ENCODE measurements at places on chromosomes 1 and 21.

DNA sequence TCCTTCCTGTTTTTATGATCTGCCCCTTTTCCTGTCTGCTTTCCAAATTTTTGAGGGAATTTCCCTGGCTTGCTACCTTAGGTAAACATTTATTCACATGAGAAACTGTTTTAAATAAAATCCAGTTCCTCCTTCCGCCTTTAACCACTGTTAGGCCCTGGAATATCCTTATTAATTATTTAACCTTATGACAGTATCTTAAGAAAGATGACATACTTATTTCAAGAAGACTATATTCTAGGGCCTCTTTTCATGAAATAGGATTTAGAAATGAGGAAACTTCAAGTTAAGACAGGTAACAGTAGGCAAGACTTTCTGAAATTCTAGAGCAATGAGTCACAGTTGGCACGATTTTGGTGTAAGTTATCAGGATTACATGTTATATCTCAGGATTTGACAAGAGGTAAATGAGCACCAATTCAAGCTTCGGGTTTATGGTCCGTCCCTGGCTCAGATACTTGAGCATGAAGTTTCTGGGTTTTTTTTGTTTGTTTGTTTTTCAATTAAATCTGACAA lies 2.0 kb upstream of the TNFSF18 start:
- no peak for DNase-seq

DNA sequence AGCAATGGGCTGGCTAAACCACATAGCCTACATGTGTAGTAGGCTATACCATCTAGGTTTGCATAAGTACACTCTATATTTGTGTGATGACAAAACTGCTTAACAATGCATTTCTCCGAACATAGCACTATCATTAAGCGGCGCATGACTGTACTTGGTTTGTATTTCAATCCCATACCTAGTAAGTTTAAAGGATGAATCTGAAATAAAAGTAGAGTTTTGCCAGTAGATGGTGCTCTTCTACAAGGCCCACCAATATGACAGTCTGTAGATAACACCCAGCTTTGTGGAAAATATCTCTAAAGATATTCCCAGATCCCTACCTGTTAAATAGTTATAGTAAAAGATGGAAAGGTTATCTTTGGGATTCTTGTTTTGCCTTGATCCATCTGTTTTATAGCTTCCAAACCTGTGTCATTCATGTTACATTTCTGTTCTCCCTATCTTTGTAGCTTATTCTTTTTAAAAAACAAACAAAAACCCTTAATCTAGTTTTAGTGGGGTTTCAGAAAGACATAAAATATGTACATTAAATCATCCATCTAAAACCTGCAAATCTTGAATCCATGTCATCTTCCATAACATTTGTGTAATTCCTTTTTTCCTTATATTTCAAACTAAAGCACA lies 33.9 kb upstream of the ASPM start:
- DNase-seq = peak; percentile 74

- no peak for DNase-seq
These were observed 35.7 kb upstream of the MAN1C1 start for GRCh38 chr1:25580927-25581326.

GRCh38 chr1:246794828-246795671 lies 70.8 kb downstream of the SCCPDH start:
- DNase-seq = peak; percentile 75

DNA sequence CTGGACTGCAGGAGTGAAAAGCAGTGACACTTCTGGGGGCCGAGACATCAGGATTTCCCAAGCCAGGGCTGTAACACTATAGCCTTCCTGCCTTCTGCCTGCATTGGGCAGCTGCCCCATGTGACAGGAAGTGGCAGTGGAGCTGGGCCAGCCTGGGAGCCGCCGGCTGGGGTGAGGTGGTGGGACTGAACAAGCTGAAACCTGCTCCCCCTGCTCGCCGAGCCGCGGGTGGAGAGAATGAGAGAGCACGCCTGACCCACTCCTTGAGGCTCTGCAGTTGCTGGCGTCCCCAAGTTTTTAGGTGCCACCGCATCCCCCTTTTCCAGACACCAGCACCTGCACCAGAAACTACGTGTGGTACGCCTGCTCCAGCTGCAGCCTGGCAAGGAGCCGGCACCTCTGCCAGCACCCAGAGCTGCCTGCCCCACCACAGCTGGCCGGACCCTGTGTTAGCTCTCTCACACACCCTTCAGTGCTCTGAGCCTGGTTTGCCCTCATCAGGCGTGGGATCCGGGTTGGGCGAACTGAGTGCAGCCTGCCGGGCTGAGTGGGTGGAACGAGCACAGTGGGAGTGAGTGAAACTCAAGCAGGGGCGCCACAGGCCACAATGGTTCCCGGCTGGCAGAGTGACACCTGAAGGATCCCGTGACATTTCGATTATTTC lies 119.4 kb downstream of the AKT3 start:
- DNase-seq = no peak

DNA sequence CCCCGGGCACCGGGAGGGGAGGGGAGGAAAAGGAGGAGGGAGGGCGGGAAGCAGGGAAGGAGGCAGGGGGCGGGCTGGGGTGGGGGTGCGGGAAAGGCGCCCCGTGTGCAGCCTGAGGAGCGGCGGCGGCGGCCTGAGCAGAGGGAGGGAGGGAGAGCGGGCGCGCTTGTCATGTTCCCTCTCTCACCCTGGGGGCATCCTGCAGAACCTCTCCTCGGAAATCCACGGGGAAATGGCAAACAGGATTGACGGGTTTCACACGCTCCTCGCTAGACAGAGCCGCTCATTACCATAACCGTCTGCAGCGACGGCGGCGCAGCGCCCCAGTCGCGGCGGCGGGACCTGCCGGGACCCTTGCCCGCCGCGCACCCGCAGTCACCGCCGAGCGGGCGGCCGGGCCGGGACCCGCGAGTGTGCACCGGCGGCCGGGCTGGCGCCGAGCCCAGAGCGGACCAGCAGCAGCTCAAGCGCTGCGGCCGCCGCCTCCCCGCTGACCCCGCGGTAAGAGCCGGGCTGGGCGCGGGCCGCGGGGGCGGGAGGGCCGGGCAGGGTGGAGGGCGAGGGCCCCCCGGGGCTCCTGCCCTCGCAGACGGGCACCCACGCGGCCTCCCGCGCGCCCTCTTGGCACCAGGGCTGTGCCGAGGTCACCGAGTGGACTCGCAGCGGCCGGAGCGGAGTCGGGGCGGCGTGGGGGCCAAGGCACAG lies at the start of gene SERTAD4:
Gene SERTAD4 (plus strand): TSS at position 286 of the 705 bp plus-strand sequence. CDS start 5,165 bp downstream, outside the sequence.
- DNase-seq = peak; percentile 75

GRCh38 chr1:243956450-243956849 lies 94.6 kb upstream of the ZBTB18 start:
- DNase-seq = no peak

- no peak for DNase-seq
These were observed 43.6 kb upstream of the RCOR3 start for GRCh38 chr1:211215577-211215976.

GRCh38 chr1:72780212-72780611 lies 497.9 kb upstream of the NEGR1 start:
- no peak for DNase-seq

GRCh38 chr1:85359874-85360721 lies 83.7 kb upstream of the BCL10 start:
- no peak for DNase-seq

DNA sequence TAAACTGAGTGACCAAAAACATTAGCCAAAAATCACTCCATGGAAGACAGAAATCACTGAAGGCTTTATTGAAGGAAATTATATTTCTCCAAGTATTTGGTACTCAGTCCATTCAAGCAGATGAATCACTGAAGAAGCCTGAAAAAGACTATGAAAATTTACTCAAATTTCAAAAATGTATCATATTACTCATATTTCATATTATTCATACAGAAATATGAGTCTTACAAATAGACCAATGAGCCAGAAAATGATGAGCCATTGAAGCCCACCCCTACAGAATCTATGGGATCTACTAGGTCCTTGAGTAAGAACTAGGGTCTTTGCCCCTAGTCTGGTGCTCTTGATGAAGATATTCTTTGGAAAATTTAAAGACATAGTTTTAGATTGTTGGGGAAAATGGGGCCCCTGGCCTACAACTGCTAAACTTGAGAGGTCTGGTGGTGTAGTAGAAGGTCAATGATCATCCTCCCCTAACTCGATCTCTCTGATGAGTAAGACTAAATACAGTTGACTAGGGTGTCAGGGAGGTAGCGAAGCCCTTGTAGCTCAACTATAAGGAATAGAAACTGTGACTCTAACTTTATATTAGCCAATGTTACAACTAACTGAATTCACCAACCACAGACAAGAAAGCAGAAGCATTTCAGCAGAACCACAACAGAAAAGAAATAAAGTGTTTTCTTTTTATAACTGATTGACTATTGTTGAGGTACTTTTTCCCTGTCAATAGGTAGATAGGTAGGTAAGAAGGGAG lies 81.0 kb downstream of the NOTCH2 start:
- no peak for DNase-seq

DNA sequence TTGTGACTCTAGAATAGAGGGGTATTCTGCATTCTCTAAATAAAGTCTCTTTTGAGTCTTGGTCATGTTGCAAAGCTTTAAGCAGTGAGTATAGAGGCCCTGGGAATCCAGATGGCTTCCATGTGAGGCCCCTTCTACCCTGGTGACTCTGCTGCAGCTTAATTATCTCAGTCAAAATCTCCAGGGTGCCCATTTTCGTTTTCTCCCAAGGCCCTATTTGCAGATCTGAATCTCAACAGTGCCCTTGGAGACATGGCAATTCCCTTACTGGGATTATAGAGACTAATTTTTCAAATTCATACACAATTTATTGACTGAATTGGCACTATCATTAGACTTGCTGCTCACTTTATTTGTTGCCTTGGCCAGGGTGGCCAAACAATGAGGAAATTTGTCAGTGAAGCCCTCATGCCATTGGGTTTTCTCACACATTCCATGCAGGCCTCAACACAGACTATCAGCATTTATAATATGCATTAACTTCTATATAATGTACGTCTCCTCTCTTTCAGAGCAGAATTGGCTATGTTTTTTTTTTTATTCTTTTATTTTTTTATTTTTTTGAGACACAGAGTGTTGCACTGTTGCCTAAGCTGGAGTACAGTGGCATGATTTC lies 35.1 kb downstream of the PROX1 start:
- DNase-seq = no peak

GRCh38 chr1:8004803-8005573 lies 21.1 kb downstream of the ERRFI1 start:
- DNase-seq = peak; percentile 91

DNA sequence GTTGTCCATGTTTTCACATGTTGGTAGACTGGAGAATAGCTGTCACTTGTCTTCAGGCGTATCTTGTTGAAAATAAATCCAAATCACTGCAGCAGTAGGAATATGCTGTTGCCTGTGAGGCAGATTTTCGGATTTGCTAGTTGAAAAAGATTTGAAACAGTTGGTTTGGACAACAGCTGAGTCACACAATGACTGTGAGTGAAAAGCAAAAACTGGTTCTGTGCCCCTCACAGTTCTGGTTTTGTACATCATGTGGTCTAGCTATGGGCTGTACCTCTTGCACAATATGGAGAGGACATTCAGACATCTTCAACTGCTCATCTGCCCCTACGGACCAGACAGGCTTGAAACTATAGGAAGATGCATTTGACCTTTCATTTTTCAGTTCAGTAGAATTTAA lies 1.8 kb downstream of the ARF1 start:
- no peak for DNase-seq

DNA sequence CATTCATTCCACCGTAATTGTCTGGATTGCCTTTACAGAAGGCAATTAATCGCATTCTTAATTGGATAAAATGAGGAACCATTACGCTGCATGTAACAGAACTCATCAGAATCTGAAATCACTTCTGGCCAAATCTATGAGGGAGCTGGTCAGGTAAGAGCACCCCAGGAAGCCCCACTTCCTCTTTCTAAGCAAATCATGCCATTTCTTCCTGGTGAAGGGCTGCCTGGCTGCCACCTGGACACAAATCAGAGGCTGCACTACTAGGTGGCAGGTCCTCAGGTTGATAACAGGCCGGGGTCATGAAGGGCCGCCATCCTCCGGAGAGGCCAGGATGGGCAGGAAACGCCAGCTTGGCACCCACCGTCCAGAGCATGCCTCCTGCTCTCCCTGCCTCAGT lies 73.7 kb downstream of the CAPZB start:
- no peak for DNase-seq

GRCh38 chr1:38867208-38867607 lies 5.9 kb downstream of the MYCBP start:
- no peak for DNase-seq

GRCh38 chr1:201786824-201787223 lies 42.1 kb upstream of the IPO9 start:
- no peak for DNase-seq

- peak; percentile 21 for DNase-seq
These were observed at the start of gene IL22RA1 for GRCh38 chr1:24142546-24143534. IL22RA1 (minus strand) TSS chr1:24143140; CDS start chr1:24143082, 58 bp downstream.

DNA sequence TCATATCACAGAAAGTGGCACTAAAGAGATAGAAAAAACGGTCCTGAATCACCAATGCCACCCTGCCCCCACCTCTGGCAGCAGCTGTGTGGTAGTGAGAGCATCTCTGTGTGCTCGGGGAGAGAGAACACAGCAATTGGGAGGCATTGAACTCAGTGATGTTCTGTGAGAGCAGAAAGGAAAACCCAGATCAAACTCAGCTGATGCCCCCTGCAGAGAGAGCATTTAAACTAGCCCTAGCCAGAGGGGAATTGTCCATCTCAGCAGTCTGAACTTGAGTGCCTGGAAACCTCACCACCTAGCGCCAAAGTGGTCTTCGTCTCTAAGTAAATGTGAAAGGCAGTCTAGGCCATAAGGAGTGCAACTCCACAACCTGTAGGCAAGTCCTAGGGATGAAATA lies 21.3 kb downstream of the SLC44A5 start:
- DNase-seq = no peak

- DNase-seq = no peak
These were observed 9.1 kb downstream of the NTNG1 start for GRCh38 chr1:107149946-107150345.

DNA sequence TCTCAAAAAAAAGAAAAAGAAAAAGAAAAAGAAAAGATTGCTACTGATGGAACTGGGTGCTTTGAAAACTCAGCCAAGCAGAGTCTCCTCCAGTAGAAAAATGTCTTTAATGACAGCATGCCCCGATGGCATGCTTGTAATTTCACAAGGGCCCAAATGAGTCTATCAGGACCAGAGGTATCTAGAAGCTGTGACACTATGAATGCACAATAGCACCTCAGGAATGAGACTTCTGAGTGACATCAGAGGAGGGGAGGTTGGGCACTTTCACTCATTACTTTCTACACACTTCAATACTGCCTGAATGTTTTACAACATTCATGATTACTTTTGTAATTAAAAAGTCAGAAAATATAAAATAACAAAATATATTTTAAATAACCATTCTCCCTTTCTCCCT lies 15.1 kb upstream of the CD58 start:
- no peak for DNase-seq

Data from NCI-H1105 treated with DMSO at 0.1 percent for 48 hours (cell line).